Activated CD8-positive, alpha-beta memory T cell treated with anti-CD3 and anti-CD28 coated beads, Interleukin-2, amount 50 U/mL, for 48 hours (primary cell): ENCODE measurements at places on chromosomes 16 and 17.

- no peak for DNase-seq
Measured at GRCh38 chr17:42997390-42997983, 732 bp upstream of the RPL27 start.

DNA sequence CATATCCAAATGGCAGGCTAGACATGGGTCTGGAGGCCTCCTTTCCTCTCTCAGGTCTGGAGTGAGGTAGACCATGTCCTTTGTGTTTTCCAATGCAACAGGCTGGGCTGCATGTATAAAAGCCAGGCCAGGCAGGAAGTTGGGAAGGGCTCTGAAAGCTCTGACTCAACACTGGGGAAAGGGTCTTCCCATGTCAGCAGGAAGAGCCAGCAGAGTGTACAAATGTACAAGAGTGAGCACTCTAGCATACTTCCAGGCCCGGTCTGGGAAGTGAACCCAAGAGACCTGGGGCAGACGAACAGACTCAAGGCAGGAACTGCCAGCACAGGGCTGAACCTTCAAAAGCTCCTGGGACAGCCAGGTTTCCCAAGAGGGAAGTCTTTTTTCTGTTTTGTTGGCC is 7.0 kb downstream of the ATPAF2 start:
- no peak for DNase-seq

DNA sequence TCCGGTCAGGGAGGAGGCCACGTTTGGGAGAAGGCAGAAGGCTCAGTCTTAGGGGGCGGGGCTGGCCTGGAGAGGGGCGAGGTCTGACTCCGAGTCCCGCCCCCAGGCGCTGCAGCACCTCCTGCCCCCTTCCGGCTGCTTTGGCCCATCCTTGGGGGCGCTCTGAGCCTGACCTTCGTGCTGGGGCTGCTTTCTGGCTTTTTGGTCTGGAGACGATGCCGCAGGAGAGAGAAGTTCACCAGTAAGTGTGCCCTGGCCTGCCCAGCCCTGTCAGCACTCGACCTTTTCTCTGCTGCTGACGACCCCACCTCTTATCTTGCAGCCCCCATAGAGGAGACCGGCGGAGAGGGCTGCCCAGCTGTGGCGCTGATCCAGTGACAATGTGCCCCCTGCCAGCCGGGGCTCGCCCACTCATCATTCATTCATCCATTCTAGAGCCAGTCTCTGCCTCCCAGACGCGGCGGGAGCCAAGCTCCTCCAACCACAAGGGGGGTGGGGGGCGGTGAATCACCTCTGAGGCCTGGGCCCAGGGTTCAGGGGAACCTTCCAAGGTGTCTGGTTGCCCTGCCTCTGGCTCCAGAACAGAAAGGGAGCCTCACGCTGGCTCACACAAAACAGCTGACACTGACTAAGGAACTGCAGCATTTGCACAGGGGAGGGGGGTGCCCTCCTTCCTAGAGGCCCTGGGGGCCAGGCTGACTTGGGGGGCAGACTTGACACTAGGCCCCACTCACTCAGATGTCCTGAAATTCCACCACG is 1.5 kb downstream of the TNFRSF12A start:
- peak; percentile 89 for DNase-seq

DNA sequence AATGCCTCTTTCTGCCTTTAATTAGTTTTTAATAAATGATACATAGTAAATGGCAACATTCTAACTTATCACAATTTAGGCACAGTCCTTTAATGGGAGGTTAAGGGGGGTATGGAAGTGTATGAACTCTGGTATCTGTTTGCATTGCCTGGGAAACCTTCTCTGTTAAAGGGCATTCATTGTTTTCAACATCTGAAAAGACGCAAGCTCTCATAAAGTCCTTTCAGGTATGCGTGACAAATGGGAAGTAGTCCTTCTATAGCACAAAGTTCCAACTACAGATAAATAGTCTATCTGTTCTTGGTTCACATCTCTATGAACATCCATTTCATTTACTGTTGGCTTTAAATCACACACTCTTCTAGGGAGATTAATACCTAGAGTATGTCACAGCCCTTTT is 298.0 kb upstream of the PMFBP1 start:
- no peak for DNase-seq

DNA sequence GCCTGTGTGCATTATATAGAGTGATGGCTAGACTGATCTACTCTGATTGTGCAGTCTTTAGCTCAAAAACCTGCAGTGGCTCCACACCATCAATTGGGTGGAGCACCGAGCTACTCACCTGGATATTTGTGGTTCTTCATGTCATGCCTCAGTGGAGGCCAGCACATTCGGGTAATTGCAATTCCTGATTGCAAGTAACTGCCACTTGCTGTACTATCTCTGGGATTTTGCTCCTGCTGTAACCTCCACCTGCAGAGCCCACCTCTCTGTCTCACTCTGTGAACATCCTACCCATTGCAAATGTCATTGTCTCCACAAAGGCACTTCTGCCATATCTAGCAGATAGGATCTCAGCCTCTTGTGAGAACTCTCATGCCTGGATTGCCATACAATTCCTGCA is 1.7 kb upstream of the CCL1 start:
- no peak for DNase-seq

DNA sequence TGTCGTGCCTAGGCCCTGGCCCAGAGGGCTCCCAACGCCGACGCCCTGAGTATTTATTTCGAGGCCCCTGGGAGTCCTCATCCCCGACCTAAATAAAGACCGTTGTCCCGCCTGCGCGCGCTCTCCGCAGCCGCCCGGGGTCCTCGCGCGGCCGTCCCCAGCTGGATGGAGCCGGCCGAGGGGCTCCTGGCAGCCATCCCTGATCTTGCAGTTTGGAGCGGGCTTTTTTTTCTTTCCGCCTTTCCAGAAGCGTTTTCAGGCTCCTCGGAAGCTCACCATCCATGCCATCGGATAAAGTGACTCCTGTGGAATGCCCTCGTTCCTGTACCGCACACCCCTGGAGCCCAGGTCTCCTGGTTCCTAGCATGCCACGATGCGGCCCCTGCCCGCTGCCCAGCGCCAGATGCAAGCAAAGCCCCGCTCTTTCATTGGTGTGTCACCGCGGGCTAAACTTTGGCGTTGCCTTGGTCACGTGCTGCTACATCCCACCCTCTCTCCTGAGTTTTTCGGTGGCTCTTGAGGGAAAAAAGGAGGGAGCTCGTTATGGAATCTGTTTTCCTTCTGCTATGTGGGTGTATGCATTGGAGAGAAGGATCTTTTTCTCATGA is 716 bp downstream of the TMEM94 start:
- DNase-seq = peak; percentile 61

DNA sequence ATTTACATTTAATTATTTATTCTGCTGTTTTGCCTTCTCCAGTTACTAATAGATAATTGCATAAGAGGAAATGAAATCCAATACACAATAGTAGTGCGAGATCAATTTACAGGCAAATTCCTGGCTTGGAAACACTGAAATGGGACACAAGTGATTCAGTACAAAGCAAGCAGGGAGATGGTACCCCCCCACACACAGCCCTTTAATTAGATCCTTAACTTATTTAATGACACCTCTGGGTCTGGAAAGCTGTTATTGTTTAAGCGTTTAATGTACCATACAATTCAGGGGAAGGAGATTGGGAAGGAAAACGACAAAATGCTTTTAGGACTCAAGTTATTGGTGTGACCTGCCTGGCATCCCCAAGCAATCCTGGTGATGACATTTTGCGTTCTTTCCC is 318.2 kb downstream of the NPIPA8 start:
- DNase-seq = no peak

GRCh38 chr16:29154676-29155121 is 169.8 kb downstream of the LAT start:
- no peak for DNase-seq

DNA sequence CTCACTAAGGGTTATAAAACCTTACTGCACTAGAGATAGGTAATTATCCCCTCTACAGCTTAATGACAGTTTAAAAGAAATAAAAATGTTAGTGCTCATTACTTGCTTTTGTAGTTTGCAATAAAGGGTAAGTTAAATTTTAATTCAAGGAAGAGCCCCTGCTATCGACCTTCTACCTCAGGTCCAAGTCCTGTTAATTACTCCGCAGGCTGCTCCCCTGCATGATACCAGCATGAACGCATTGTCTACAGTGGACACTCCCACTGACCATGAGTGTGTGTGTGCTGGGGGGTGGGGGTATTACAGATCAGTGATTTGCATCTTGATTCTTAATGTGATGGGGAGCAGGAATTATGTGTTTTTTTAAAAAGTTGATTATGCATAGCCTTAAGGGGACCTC is 103.1 kb downstream of the AATF start:
- DNase-seq = no peak

DNA sequence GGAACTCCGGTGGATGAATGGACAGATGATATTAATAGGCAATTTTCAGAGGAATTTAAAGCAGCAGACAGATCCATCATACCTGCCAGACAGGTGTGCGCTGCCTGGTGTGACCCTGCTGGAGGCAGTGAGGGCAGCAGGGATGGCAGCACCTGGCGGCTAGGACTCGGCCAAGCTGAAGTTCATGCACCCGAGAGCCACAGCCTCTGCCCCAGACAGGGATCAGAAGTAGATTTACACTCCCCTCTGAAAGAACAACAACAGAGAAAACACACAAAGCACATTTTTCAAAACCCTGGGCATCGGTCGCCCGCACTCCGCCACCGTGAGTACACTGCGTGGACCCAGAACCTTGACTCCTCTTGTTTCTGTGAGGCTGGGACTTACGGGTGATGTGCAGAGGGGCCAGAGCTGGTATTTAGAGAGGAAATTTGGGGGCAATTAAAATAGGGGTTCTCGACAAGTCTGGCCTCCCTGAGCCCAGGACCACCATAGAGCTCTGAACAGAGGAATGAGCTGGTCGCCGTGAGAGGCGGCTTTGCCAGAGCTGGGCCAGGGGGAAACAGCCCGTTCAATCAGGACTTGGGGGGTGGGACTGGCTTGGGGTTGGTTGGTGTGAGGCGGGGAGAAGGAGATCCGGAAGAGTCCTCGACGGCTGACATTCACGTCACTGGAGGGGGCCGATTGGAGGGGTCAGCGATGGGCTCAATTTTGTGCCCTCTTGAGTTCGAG is 101.0 kb downstream of the METRNL start:
- no peak for DNase-seq

DNA sequence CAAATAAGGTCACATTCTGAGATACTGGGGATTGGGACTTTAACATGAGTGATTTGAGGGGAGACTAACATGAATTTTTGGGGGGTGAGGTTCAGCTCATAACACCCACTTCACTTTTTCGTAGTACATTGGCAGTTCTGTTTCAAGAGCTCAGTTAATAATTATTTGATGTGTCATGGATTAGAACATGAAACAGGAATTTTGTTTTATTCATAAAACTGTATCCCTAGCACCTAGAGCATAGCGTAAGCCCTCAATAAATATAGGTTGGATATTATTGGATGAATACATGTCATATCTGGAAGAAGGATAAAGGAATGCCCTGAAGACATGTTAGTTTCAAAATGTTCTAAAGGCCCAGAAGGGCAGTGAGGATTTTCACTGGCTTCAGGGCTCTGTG is 119.8 kb downstream of the PRKCA start:
- no peak for DNase-seq

DNA sequence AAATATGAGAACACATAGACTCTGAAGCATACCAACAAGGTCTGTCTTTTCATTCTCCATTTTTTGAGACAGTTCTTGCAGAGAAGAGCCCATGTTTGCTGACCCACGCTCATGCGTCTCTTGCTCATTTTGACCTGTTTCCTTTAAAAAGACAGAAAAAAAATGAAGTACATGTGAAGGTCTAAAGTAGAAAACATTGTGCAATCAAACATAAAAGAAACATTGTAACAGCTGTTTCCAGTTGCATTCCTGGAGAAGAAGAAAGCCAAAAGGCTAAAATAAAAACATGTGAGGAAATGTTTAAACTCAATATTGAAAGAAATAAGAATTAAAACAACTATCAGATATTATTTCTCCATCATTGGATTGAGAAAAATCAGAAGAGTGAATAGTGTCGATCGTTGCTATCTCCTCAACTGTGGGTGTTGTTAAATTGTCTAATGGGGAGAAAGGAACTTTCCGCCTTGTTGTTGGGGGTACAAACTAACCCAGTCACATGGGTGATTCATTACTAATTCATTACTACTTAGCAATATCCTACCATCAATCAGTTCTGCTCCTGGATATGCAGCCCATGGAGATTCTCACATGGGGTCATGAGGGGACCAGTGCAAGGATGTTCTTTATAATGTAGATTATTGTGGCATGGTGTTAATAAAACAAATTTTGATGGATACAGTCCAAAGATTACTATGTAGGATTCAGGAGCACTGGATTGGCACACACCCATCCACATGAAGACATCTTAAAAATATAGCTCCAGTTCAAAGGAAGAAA is 9.5 kb downstream of the ABCA9 start:
- no peak for DNase-seq

- no peak for DNase-seq
Measured at GRCh38 chr17:52025236-52025635, 133.3 kb downstream of the CA10 start.

DNA sequence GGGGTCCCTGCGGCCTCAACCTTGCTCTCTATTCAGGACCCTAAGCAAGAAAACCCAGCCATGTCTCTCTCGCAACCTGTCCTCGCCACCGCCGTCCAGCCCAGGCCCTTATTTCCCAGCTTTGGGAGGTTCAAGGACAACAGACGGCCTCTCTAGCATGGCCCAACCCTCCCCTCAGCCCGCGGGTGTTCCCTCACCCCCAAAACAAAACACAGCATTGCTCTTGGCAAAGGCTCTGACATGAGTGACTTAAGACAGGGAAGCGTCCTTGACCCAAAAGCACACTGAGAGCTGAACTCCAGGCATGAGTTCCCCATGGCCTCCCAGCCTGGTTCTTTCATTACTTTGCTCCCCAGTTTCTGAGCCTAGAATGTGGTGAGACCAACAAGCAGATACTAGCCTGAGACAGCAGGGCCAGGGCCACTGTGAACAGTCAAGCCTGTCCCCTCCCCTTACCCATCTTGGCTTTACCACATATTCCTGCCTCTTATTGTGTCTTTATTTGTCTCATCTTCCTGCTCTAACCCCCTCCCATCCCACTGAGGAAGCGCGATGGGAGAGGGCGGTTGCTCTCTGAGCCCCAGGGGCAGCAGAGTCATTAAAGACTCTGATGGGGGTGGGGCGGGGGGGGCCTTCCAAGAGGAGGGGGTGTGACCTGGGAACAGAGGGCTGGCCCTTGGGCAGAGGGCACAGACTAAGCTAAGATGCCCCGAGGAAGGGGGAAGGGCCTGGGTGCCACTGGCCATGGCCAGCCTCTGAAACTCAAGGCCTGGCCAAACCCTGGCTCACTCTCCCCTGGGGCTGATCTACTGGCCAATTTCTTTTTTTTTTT is 11.8 kb downstream of the SREBF1 start:
- no peak for DNase-seq
